NCI-H1105 treated with DMSO at 0.1 percent for 48 hours (cell line): ENCODE measurements at places on chromosomes 4 and X.

- DNase-seq: no peak
Measured at GRCh38 chr4:31548021-31548420, 827.9 kb downstream of the PCDH7 start.

GRCh38 chr4:33837043-33837838, 2407.1 kb downstream of the ARAP2 start:
- no peak for DNase-seq

DNA sequence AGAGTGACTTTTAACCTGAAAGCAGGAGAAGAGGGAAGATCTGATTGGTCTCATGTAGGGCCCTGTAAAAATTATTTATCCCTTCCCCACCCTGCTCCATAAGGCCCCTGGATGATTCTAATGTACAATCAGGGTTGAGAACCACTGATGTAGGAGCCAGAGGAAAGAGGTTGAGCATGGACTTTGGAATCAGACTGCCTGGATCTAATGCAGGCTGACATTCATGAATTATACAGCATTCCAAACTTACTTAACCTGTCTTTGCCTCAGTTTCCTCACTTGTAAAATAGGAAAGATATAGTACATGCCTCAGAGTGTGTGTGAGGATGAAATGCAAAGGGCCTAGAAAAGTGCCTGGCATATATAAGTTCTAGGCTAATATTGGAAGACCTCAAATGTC, 47.0 kb downstream of the STX18 start:
- DNase-seq: no peak

- DNase-seq: no peak
Measured at GRCh38 chrX:65696613-65697012, 29.2 kb downstream of the MSN start.

- no peak for DNase-seq
Measured at GRCh38 chr4:101018836-101019235, 328.5 kb downstream of the PPP3CA start.

DNA sequence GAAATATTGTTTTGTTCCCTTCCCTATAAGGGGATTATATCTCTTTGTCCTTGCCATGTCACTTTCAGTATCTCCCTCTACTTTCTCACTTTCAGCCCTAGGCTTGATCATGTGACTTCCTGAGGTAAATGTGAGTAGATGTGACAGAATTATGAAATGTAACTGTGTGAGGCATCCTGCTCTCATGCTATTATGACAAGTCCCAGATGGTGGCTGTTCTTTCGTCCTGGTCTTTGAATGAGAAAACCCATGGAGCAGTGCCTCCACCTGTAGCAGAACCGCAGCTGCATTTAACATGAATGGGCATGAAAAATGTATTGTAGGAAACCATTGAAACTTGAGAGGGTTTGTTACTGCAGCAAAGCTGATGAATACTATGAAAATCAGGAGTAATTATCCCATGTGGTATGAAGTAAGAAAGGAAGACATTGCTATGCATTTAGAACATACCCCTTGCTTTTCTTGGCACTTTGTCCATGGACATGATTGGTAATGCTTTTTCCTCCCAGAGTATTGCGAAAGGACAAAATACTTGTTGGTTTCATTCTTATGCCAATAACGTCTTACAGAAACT, 202.2 kb upstream of the GPRIN3 start:
- no peak for DNase-seq

DNA sequence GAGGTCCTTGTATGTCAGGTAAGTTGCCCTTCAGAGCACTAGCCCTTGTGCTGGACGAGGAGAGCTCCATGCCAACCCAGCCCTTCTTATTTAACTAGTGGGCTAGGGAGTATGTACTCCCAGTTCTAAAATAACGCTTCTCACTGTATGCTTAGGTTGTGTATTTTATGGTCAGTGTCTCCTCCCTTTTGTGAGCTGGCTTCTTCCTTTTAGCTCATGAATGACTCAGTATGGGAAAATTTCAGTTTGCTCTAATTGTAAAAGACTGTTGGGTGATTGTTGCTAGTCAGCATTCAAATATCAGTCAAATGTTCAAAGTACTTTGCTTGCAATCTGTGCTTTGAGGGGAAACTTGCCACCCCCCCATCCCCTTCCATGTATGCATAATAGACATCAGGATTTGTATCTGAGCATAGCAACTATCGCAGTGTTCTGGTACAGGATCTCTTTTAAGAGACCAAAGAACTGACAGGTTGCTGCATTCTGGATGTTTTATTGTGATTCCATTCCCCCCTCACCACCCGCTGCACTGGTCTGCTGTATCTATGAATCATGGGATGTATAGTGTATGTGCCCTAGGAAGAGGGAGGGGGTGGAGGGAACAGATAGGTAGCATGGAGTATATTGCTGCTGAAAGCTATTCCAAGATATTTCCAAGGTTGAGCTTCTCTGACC, 34.7 kb downstream of the DLG3 start:
- DNase-seq: no peak
